ENCODE measurements at places on chromosomes 1 and 21.
A peak's percentile ranks its signal among the peaks of the same experiment; 100 is the strongest.

GRCh38 chr1:182630586-182630985 is 26.4 kb upstream of the RGS16 start:
- no peak for DNase-seq

DNA sequence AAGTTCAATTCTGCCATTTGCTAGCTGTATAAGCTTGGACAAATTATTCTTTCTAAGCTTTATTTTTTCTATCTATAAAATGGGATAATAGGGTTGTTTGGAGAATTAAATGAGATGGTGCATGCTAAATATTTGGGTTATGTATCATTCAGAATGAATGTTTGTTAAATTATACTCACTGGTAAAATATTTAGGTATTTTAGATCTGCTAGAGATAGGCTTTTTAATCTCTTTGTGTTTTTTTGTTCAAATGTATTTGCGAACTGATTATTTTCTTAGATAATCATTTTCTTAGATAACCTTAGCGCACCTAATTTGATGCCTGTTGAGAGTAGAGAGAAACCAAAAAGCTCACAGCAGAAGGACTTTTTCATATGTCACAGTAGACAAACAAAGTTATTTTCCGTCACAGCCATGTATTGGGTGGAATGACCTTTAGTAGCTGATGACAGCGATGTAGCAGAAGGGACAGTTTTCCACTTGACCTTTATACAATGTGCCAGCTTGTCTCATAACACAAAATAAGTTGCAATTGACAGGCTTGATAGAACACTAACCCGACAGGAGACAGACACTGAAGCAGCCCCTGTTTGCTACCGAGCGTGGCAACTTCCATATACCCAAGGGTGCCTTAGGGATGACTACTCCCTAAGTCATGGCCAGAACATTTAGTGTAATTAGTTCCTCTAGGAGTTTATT is 93.0 kb downstream of the DISC1 start:
- DNase-seq = no peak

DNA sequence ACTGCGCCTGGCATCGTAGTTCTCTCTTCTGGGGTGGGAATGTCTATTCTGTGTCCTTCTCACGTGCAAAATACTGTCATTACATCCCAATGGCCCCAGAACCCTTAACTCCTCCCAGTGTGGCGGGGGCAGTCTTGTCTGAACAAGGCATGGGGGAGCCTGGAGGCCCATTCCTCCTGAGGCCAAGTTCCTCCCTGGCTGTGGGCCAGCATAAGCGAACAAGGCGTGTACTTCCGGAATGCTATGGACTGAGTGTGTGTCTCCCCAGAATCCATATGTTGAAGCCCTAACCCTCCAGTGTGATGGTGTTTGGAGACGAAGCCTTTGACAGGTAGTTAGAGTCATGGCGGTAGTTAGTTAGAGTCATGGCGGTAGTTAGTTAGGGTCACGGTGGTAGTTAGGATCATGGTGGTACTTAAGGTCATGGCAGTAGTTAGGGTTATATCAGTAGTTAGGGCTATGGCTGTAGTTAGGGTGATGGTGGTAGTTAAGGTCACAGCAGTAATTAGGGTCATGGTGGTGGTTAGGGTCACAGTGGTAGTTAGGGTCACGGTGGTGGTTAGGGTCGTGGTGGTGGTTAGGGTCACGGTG is 71.0 kb downstream of the PRKCZ start:
- DNase-seq = no peak

GRCh38 chr1:156104065-156104810 is 10.3 kb upstream of the LMNA start:
- peak; percentile 66 for DNase-seq
